Hepatic stellate cell (primary cell): ENCODE measurements at places on chromosomes 2 and 18.

GRCh38 chr2:174492963-174493431 is 6.2 kb upstream of the GPR155 start:
- no peak for DNase-seq

GRCh38 chr2:240526521-240526920 is 31.3 kb downstream of the ANKMY1 start:
- no peak for DNase-seq

- no peak for DNase-seq
Observed at GRCh38 chr2:98012561-98012991, 16.8 kb upstream of the TMEM131 start.

DNA sequence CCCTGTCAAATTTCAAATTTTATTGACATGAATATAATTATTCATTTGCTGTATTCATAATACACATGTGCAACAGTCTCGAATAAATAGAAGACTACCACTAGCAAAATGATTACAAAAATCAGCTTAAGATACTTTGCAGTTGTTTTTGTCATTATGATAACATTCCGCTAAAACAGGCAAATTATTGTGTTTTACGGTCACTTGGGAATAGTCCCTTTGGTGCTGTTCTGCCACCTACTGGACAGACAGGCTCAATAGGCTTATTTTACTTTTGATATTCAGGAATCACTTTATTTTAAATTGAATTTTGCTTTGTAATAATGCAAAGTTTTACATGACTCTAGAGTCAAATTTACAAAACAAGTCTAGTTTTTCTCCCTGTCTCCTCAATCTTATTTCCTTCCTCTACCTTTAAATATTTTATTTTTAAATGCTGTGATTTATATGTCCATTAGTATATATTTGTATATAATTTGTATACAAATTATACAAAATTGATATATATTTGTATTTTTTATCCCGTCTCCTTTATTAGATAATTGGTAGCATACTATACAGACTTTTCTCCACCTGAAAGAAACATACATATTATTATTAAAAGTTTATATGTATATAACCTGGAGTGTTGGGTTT is 456.3 kb downstream of the DLGAP1 start:
- DNase-seq, result peak; percentile 7

- no peak for DNase-seq
Observed at GRCh38 chr2:112199188-112199587, 55.7 kb downstream of the ZC3H8 start.

DNA sequence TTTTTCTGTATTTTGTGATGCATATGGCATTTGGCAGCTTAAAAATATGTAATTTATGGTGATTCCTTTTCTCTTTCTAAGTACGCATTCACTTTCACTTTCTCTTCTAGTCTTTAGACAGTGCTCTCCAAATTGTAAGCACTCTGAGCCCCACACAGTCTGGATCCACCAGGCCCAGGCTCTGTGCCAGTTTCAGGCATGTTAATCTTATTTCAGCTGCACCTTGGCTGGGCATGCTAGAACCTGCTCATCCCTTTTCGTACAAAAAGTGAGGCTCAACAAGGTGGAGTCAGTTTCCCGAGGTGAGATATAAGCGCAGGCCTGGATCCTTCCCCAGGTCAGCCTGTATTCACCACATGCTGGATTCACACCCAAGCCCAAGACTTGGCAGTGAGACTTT is 203.9 kb downstream of the MTX2 start:
- no peak for DNase-seq

DNA sequence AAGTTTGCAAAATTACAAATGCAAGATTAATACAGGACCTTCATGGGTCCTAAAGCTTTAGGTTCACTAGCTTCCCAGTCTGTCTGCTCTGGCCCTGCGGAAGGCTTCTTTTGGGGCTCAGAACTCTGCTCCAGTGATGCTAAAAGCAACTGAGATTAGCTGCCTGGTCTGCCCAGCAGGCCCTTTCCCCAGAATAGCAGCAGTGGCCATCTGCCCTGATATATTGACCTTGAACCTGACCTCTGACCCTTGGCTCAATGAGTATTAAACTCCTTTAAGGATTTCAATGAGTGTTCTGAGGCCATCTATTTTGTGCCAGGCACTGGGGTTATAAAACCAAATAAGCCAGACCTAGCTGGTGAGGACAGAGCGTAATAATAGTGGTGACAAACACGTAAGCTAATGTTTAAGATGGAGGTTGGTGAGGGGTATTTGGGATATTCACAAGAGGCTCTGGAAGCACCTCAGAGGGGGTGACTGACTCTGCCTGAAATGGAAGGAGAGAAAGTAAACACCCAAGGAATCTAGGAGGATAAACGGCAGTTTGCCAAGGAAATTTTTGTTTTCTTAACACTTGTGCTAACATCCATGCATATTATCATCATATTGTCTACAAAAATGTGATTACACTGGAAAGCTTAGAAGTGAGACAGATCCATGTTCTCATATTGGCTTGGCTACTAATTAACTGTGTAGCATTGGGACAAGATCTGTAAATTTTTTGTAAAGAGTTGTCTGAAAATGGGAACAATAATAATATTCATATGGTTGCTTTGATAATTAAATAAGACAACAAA is 50.4 kb upstream of the LCLAT1 start:
- DNase-seq, result no peak

GRCh38 chr2:36734304-36734703 is 37.8 kb downstream of the VIT start:
- DNase-seq, result no peak

GRCh38 chr2:119836455-119837142 is 76.9 kb downstream of the PTPN4 start:
- DNase-seq, result no peak

GRCh38 chr2:204110338-204110741 is 173.8 kb downstream of the ICOS start:
- DNase-seq, result no peak
